ENCODE measurements at places on chromosomes 7 and 10.

DNA sequence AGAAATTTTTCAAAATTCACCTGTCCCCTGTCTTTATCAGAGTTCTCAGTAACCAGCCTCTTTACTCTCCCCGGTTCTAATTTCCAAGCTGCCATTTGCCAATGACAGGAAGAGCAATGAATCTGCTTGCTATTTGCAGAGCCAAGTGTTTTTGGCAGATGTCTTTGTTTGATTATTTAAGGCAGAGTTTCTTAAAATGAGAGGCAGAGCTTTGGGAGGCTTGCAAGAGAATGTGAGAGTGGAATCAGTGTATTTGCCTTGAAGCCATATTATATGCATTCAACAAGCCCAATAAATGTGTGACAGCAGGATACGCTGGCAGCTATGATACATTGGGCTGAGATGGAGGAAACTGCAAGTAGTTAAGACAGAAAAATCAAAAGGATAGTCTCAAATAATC is 196.5 kb downstream of the PHF14 start:
- DNase-seq: no peak

- peak; percentile 88 for DNase-seq
These were observed 142.4 kb downstream of the CUBN start for GRCh38 chr10:16987206-16987621.

GRCh38 chr10:21520949-21521348 is 4.5 kb downstream of the SKIDA1 start:
- no peak for DNase-seq

GRCh38 chr7:37660614-37661013 is 23.0 kb upstream of the GPR141 start:
- DNase-seq: no peak
